ENCODE measurements at places on chromosomes 6 and 20.

DNA sequence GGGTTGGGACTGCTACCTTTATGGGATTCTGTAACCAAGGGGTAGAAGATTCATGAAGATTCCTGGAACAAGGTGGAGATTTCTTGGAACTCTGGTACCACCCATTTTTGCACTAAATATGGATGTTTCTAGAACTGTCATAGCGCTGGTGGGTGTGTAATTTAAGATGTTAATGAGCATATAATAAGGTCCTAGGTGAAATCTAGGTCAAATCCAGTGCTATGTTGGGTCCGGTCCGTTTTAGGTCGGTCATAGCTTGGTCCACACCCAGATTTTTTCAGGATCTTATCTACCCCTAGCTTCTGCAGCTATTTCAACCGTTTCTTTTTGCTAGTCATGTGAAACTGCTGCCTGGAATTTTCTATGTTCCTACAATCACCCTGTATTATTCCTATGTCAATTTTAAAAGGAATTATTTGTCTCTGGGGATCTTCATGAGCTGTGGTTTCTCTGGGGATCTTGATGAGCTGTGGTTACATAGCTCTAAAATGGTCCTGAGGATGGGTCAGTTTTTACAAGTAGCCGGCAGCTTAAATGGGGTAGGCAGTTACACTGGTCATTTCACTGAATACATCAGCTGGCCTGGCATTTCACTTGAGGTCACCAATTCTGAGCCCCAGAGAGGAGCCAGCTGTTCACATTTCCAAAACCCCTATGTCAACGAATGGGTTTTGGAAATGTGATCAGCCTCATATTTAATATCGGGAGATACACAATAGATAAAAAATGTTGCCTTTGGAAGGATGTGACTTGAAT is 652.3 kb upstream of the FLRT3 start:
- no peaks in the 10 kb centered on the region for H3K4me1 ChIP-seq
- no peak overlapping the region for H3K4me3 ChIP-seq
- H3K27ac ChIP-seq, result no peak overlapping the region
- no peaks in the 10 kb centered on the region for H3K36me3 ChIP-seq
- peak; percentile 36 for DNase-seq

- H3K27me3 ChIP-seq, result no peaks in the 10 kb centered on the region
- no peak for DNase-seq
- H3K4me3 ChIP-seq, result no peak overlapping the region
- H3K4me1 ChIP-seq, result peaks cover 8% of the 10 kb centered on the region
- H3K27ac ChIP-seq, result no peak overlapping the region
Observed at GRCh38 chr6:25178336-25179035, 100.7 kb upstream of the CARMIL1 start.

DNA sequence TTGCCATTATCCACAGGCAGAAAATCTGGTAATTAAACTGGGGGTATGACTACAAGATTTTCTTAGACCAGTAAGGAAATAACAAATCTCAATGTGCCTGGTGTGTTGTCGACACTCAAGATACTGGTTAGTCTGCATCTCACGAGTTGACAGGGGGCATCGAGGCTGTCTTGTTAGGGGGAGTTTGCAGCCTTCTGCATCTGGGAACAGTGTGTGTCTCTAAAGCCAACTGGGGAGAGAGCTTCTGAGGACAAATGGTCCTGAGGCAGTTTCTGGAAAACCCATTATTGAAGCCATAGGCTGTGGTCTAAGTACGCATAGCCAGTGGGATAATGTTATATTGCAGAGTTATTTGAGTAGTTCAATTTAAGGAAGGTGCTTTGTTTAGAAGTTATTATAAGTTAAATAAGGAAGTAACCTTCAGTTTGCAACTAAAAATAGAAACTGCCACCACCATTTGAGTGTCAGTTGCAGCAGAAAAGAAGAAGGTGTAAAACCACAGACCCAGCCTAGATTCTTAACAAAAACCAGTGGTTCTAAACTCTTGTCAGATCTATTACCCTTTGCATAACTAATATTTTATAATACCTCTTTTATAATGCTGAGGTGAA is 15.4 kb upstream of the MAPK13 start:
- H3K27me3 ChIP-seq, result no peaks in the 10 kb centered on the region
- no peak overlapping the region for H3K4me3 ChIP-seq
- no peak overlapping the region for H3K27ac ChIP-seq
- DNase-seq, result no peak

- H3K4me3 ChIP-seq, result no peak overlapping the region
- no peaks in the 10 kb centered on the region for H3K36me3 ChIP-seq
- no peak overlapping the region for H3K27ac ChIP-seq
- H3K27me3 ChIP-seq, result no peaks in the 10 kb centered on the region
Observed at GRCh38 chr6:72911463-72912155, 289.7 kb downstream of the KCNQ5 start.

DNA sequence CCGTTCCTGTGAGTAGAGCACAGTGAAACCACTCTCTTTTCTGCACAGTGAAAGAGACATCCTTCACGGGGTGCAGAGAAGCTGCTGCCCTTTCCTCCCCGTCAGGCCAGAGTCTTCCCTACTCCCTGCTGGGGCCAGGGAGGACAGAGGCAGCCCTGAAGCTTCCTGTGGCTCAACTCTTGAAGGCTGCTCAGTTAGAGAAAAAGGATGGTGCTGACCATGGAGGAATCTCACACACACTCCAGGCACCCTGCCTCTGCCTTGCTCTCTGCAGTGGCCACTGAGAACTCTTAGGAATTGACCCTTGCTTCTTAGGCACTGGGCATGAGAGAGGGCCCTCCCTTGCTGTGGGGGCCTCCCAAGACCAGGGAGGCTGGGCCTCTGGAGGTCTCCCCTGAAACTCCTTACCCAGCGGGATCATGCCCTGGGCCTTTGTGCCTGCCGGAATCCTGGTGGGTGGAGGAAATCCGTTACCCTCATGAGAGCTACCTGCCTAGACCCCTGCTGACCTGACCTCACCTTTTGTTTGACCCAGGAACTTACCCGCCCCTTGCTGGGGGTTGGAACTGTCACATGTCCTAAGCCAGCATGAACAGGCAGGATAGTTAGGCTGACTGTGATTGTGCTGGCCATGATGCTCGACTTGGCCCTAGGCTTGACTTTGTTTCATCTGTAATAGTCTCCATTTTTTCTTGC is 65.0 kb upstream of the CD93 start:
- H3K36me3 ChIP-seq, result no peaks in the 10 kb centered on the region
- H3K27ac ChIP-seq, result no peak overlapping the region
- DNase-seq, result no peak
- no peaks in the 10 kb centered on the region for H3K27me3 ChIP-seq
- H3K4me3 ChIP-seq, result no peak overlapping the region

DNA sequence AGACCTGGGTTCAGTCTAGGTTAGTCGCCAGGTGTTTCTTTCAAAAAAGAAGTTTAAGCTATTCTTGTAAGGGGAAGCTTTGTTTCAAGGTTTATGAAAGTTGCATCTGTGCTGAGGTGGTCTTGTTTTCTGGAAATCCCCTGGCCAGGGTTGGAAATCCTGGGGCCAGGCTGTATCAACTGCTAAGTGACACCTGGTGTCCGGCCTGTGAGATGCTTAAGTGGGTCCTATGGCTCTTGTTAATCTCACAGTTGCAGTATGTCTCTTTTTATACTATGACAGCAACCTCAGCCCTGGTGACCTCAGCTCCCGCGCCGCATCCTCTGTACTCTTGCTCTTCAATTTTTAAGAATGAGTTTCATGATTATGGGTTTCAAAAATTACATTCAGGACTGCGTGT is 72.0 kb downstream of the CHMP4B start:
- H3K4me3 ChIP-seq, result no peak overlapping the region
- H3K27ac ChIP-seq, result no peak overlapping the region
- no peaks in the 10 kb centered on the region for H3K4me1 ChIP-seq
- H3K36me3 ChIP-seq, result no peaks in the 10 kb centered on the region

GRCh38 chr6:128574402-128574801 is 54.0 kb upstream of the PTPRK start:
- H3K4me3 ChIP-seq, result no peak overlapping the region
- no peak for DNase-seq
- no peak overlapping the region for H3K27ac ChIP-seq
- H3K27me3 ChIP-seq, result no peaks in the 10 kb centered on the region

GRCh38 chr6:133242637-133243585 is 1.8 kb downstream of the EYA4 start:
- H3K4me3 ChIP-seq, result no peak overlapping the region
- no peak for DNase-seq
- H3K27me3 ChIP-seq, result peaks cover 35% of the 10 kb centered on the region
- peaks cover 8% of the 10 kb centered on the region for H3K4me1 ChIP-seq
- H3K36me3 ChIP-seq, result no peaks in the 10 kb centered on the region
- no peak overlapping the region for H3K27ac ChIP-seq

GRCh38 chr20:59825563-59825920 is 107.9 kb downstream of the SYCP2 start:
- DNase-seq, result no peak
- no peaks in the 10 kb centered on the region for H3K27me3 ChIP-seq
- no peaks in the 10 kb centered on the region for H3K36me3 ChIP-seq
- H3K27ac ChIP-seq, result no peak overlapping the region
- no peak overlapping the region for H3K4me3 ChIP-seq
- no peaks in the 10 kb centered on the region for H3K4me1 ChIP-seq

DNA sequence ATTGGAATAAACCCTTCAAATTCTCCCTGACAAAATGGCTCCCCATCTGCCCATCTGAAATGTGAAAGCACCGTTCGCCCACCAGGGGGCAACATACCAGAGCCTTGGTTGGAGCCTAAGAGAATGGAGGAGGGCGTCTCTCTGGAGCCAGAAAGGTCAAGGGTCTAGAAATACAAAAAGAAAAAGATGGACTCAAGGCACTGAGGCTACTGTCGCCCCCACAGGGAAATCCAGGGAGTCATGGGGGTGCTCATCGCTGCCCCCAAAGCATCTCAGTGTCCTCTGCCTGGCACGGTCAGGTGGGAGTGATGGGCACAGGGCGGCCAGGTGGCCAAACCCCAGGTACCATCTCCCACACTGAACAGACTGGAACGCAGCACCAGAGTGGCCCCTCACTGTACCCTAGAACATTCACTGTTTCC is 136.3 kb downstream of the ZMYND8 start:
- H3K27ac ChIP-seq, result no peak overlapping the region
- peak; percentile 55 for DNase-seq
- H3K36me3 ChIP-seq, result peaks cover 49% of the 10 kb centered on the region
- no peaks in the 10 kb centered on the region for H3K4me1 ChIP-seq
- no peaks in the 10 kb centered on the region for H3K27me3 ChIP-seq
- H3K4me3 ChIP-seq, result no peak overlapping the region

DNA sequence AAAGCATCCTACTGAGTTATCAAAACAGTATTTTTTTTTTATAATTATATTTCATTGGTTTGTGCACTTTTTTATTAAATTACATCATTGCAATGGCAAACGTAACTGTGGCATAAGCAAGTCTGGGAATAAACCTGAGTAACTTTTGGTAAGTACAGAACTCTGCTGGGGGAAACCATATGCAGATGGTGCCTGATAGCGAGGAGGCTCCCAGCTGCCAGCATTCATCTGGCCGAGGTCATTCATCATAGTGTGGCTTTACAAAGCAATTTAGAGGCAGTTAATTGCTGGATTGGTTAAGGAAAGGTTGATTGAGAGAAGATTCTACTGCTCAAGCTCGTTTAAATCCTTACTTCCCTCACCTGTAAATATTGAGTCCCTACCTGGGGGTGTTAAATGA is 52.6 kb downstream of the HECA start:
- H3K36me3 ChIP-seq, result no peaks in the 10 kb centered on the region
- no peaks in the 10 kb centered on the region for H3K27me3 ChIP-seq
- H3K4me3 ChIP-seq, result no peak overlapping the region
- H3K27ac ChIP-seq, result no peak overlapping the region
- no peak for DNase-seq

GRCh38 chr20:33019465-33020277 is 11.8 kb upstream of the BPIFB6 start:
- H3K27me3 ChIP-seq, result no peaks in the 10 kb centered on the region
- no peak for DNase-seq
- no peak overlapping the region for H3K4me3 ChIP-seq
- H3K4me1 ChIP-seq, result no peaks in the 10 kb centered on the region
- H3K36me3 ChIP-seq, result no peaks in the 10 kb centered on the region

DNA sequence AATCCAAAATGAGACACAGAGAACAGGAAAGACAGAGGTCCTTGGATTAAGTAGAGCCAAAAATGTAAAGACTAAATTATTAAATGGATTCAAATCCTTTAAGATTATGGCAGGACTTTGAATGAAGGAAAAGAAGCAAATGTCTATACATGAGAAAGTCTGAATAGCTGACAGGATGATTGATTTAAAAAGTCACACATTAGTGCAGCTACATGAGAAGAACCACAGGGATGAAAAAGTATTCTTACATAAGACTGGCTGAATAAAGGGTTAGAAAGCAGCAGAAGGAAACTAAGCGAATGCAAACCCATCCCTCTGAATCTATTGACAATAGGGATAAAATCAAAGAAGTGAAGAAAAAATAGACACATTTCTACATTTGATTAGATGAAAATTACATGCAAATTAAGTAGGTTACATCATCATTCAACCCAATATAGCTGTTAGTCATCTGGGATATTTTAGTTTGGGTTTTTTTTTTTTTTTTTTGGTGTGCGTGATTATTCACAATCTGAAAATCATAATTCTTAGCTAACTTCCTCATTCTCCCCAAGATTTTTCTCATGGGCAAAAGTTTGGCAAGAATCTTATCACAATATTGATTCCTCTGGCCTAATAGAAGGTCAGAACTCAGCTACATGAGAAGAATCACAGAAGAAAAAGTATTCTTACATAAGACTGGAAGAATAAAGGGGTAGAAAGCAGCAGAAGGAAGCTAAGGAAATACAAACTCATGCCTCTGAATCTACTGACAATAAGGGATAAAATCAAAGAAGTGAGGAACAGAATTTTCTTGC is 845.4 kb downstream of the HACE1 start:
- H3K36me3 ChIP-seq, result no peaks in the 10 kb centered on the region
- no peak overlapping the region for H3K27ac ChIP-seq
- H3K4me3 ChIP-seq, result no peak overlapping the region
- no peaks in the 10 kb centered on the region for H3K4me1 ChIP-seq

DNA sequence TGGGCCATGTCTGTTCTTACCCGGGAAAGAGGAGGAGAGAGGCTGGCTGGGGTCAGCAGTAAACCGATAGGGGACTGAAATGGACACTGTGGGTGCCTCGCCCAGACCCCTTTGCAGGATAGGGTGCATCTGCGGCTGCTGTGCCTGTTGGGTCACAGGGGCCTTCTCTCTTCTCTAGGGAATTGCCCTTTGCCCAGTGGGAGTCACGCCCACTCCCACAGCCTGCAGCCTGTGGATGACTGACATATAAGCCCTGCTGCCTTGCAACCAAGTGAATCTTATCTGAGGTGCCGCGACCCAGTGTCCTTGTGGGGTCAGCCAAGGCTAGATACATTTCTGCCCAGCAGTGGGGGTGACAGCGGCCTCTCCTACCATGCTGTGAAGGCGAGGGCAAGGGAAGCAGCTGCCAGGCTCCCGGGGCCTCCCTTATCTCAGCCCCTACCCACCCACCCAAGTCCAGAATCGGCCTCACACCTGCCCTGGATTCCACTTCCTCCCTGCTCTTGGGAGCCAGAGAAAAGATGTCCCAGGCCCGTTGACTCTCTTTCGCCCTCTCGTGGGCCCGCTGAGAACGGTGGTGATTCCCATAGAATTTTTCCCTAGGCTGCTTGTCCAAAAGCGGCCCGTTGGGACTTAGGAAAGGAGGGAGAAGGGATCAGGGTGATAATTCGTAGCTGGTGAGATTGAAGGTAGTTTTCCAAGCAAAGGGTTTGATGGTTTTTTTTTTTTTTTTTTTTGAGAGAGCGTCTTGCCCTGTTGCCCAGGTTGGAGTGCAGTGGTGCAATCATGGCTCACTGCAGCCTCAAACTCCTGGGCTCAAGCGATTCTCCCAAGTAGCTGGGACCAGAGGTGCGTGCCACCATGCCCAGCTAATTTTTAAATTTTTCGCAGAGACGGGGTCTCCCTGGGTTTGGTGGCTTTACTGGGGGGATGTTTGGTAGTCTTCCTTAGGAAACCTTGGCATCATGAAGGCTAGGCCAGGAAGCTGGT is 76.4 kb upstream of the RNF24 start:
- H3K4me1 ChIP-seq, result no peaks in the 10 kb centered on the region
- DNase-seq, result peak; percentile 77
- H3K36me3 ChIP-seq, result no peaks in the 10 kb centered on the region
- H3K27ac ChIP-seq, result no peak overlapping the region
- no peak overlapping the region for H3K4me3 ChIP-seq
